T-helper 2 cell treated with Interferon-gamma antibody and Interleukin-4, amounts not matched to agents 100 ng/mL and 5 ng/mL, for 36 hours (primary cell): ENCODE measurements at places on chromosomes 3 and 15. TPM values are rescaled to one million over a fixed set of nuclear protein-coding genes. Genes with fewer than 3 reads are reported as not detected.

KIF9 gene
- 2.3 and 2.8 TPM in 2 replicates for total RNA-seq

TCF12 gene
- total RNA-seq = 68.8 and 72.4 TPM in 2 replicates

CP gene
- not detected in 2 replicates for total RNA-seq

GPR149 gene
- not detected in 2 replicates for total RNA-seq

ANKDD1A gene
- total RNA-seq = 1.7 and 3.0 TPM in 2 replicates

SEMA5B gene
- not detected in 2 replicates for total RNA-seq
